Activated T-helper 1 cell treated with anti-CD3 and anti-CD28 coated beads, Interleukin-12 subunit alpha, Interleukin-12 subunit beta, Interleukin-2, Interleukin-4 antibody, amounts not matched to agents 30 ng/mL and 10 ng/mL and 1 ng/mL, durations not matched to agents 14 hours and 24 hours and 36 hours (primary cell): ENCODE measurements at places on chromosomes 11 and 22.

GRCh38 chr11:106442032-106442431, 364.6 kb downstream of the AASDHPPT start:
- DNase-seq: no peak

DNA sequence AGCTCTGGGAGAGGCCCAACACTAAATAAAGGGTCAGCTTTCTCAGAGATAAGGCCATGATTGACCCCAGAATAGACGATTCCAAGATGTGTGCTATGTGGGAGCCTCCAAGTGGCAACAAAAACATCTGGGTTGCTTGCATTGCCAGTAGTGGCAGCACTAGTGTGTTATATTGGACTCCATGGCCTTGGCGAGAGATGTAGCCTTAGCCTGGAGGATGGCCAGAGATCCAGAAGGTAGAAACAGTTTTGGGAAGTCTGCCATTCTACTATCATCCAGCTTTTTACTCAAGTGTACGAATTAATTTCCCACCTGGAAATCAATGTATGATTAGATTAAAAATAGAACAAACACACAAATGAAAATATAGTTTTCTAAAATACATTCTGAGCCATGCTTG, 3.0 kb downstream of the OR8D4 start:
- no peak for DNase-seq

DNA sequence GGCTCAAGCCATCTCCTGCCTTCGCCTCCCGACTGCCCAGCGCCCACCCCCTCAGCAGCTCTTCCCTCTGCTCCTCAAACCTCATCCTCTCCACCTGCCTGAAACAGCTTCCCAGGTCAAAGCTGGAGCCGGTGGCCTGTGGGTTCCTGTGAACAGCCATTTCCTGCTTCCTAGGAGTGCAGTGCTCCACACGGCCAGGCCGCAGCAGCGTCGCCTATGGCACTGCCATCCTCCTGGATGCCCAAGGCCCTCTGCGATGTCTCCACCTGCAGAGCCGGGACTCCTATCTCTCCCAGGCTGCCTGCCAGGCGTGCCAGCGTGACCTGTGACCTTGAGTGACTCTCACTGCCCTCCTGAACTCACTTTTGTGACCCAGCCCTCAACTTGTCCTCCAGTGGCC, 24.6 kb downstream of the PPM1F start:
- DNase-seq: no peak

DNA sequence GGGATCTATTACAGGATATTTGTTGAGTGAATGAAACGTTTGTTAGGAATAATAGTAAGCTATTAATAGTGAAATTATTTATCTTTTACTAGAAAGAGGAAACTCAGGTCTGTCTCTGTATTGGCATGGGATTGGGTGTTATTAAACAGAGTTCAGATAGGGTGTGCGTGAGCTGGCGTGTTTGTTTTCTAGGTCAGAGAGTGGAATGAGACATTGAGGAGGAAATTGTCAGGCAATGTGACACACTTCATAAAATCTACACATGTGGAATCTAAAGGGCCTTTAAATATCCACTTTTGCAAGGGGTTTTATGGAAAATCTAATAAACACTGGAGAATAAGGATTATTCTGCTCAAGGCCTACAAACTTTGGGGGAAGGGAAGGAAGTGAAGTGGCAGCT, 552.9 kb downstream of the NTM start:
- DNase-seq: no peak
